Progenitor cell of endocrine pancreas (in vitro differentiated cells): ENCODE measurements at places on chromosomes 16 and 17.

GRCh38 chr16:15946257-15947044, 3.0 kb upstream of the ABCC1 start:
- DNase-seq: no peak

DNA sequence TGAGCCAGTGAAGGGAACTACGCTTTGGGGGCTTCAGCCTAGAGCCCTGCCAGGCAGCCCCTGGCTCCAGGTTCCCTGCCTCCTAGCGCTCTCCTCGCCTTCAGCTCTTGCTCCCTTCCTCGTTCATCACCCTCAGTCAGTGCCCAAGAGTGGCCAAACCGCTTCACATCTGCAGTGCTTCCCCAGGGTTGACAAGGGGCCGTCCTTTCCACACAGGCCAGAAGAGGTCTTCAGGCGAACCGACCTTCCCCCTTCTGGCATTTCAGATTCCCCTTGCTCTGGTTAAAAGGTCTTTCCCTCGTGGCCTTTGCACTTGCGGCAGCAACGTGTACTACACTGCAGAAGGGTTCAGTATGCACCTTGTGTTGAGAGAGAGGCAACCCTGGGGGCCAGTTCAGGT, 4.1 kb downstream of the RASD1 start:
- no peak for DNase-seq

- no peak for DNase-seq
Observed at GRCh38 chr16:66569131-66569530, 2.9 kb downstream of the CMTM1 start.

DNA sequence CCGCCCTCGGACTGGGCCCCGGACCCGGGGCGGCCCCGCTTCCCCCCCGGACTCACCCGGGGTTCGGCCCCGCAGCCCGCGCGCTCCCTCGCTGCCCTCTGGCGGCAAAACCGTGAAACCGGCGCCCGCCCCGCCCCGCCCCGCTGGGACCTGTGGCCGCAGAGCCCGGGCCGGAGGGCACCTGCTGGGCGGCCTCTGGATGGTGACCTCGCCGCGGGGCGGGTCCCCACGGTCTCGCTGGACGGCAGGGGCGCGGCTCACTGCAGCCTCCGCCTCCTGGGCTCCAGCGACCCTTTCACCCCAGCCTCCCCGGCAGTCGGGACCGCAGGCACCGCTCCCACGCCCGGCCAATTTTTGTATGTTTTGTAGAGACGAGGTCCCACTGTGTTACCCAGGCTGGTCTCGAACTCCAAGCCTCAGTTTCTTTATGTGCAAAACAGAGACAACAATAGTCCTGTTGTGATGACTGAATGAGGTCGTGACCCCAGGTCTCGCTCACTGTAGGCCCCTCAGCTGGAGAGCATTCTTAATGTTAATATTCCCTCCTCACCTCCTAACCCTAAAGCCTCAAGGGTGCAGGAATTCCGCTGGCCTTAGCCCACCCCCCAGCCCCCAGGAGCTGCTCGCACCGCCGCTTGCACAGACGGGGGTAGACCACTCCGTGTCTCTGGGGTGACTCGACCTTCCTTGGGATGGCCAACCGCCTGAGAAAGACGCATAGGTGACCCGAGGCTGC, 33.7 kb upstream of the RPH3AL start:
- peak; percentile 87 for DNase-seq

- DNase-seq: no peak
Observed at GRCh38 chr17:49687878-49688491, 10.1 kb upstream of the SPOP start.

DNA sequence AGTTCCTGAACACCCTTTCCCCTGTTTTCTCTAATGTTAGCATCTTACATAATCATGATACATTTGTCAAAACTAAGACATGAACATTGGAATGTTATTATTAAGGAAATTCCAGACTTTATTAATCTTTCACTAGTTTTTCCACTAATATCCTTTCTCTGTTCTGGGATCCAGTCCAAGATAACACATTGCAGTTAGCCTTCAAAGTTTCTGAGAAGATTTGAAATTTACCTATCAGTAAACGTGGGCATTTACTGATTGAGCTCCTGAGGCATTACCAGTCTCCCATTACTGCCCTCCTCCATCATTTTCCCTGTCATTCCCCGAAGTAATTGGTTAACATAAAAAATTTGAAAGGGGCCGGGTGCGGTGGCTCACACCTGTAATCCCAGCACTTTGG, 5.7 kb upstream of the CD300LG start:
- DNase-seq: no peak

GRCh38 chr17:82033359-82034085, 2.0 kb downstream of the RAC3 start:
- DNase-seq: no peak

DNA sequence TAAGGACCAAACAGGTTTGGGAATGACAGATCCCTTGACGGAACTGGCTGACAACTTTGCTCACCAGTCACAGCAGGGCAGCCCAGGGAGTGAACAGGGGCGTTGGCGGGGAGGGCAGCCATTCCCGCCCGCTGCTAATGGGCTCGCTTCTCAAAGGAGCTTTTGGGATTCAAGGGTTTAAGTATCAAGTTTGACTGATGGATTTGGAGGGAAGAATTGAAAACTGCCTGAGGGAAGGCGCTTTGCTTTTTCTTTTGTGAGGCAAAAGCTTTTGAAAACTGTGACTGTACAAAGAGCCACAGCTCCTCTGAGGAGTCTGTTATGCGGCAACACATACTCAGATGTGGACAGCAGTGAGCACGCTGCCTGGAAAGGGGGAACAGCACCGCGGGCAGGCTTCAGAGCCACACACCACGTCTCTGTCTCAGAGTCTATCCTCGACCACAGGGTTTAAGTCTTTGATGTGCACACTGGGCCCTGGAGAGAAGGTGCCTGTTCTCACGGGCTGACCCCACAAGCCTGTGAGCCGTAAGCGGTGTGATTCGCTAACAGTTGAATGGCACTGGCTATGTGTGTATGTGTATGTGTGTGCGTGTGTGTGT, 79.9 kb upstream of the HSBP1 start:
- DNase-seq: no peak
